ENCODE measurements at places on chromosomes 5 and 9.

DNA sequence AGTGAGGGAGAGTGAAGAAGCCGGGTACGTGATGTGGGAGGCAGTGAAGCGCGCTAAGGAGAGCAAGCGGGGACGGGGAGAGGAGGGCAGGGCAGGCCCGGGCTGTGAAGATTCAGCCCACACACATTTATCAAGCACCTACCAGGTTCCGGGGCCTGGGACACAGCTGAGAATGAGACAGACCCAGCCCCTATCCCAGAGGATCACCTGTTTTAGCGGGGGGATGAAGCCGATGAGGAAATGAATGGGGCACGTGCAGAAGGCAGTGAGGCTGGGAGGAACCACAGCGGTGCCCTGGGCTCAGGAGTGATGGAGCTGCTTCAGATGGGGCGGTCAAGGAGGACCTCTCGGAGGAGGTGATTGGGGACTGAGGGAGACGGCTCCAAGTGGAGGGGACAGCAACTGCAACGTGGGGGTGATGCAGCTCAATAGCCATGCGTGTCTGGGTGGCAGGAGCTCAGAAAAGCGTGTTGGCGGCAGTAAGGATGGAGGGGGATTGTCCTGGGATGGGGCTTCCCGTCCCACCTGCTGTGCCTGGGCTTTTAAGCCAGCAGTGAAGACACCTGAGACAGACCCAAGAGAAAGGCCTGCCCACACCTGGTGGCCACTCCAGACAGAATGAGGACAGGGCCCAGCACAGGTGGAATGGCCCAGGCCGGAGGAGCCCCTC is 77.5 kb upstream of the UNC5A start:
- no peak for DNase-seq

- no peak for DNase-seq
These were observed 98.7 kb downstream of the SLC28A3 start for GRCh38 chr9:84241817-84242373.

GRCh38 chr5:95081500-95081960 is 203.4 kb downstream of the MCTP1 start:
- DNase-seq = peak; percentile 5

GRCh38 chr5:64972591-64972990 is 203.9 kb downstream of the CWC27 start:
- DNase-seq = no peak

DNA sequence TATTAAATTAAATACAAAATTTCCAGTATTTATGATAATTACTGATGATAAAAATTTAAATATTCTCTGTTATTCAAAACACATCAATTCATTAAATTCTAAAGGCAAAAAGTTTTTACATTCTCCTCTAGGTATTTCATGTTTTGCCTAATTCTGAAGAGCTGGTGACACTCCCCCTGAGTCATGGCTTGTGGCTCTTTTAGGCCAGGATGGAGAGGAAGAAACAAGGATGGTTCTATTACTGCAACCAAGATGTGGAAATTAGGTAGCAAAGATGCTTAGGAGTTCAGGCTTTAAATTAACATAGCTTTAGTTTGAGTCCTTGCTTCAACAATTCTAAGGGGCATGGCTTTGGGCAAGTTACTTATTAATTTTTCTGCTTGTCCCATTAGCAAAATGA is 1295.8 kb downstream of the EFNA5 start:
- DNase-seq = no peak

DNA sequence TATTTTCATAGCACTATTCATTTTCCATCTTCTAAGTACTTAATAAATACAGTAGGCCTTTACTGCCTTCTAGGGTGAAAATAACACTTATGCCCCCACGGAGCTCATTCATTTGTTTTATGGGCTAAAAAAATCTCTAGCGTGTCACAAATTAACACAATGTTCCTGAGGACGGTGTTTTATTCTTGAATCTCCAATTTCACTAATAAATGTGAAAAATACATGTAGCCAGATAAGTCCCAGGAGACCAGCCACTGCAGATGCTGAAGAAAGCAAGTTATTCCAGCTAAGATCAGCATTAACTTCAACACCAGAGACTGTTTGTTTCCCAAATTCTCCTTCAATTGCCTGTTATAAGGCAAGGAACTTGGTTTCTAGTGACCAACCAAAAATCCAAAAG is 102.3 kb downstream of the MARCHF3 start:
- no peak for DNase-seq

DNA sequence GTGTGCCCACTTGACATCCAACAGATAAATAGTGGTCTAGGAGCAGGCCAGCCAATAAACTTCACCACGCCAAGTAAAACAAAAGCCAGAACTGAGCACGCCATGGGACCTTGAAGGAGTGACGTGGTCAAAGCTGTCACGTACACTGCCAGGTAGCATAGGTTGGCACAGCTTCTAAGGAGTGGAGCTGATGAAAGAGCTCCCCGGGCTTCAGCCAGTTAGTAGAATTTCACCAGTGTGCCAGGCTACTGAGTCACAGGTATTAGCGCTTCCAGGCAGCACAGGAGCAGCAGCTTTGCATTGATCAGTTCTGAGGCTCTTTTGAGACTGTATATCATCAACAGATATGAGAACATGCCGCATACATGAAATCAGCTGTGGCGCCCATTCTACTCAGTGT is 19.4 kb downstream of the VLDLR start:
- DNase-seq = no peak

GRCh38 chr5:57368010-57368409 is 114.6 kb downstream of the ACTBL2 start:
- no peak for DNase-seq

DNA sequence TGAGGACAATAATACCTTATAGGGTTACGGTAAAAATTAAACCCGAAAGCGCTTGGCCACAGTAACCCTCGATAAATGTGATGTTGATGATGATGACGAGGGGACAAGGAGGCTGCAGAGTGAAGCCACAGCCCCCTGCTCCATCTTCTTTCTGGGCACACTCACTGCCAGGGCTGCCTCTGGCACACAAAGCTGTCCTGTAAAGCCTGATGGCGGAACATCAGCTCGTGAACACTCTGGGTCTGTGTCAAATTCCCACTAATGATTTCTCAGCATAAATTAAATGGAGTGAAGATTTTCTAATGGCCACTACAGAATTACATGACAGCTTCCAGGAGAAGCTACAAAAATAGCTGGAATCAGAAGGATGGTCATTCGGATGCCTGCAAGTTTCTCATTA is 142.2 kb downstream of the TTLL11 start:
- no peak for DNase-seq

- DNase-seq = no peak
These were observed 16.2 kb downstream of the GDF9 start for GRCh38 chr5:132850066-132850465.

GRCh38 chr5:113020461-113021273 is 44.1 kb downstream of the DCP2 start:
- no peak for DNase-seq

DNA sequence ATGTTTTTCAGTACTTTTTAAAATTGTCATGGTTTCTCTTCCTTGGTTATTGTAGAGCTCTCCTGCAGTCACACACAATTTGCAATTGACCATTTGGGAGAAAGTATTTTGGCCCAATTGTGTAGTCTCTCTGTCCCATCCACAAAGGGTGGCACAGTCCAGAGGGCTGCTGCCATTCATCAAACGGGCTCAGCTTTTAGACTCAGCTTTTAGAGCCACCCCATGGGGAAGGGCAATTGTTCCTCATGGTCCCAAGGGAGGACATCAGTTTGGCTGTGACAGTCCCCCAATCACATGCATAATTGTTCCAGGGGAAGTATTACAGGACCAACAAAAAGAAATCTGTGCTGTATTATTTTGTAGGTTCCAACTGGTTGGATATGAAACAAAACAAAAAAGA is 207.6 kb downstream of the ZNF462 start:
- DNase-seq = no peak

- DNase-seq = no peak
These were observed 357.0 kb upstream of the RORB start for GRCh38 chr9:74140141-74140540.

GRCh38 chr5:104421431-104421830 is 858.8 kb upstream of the NUDT12 start:
- DNase-seq = no peak

DNA sequence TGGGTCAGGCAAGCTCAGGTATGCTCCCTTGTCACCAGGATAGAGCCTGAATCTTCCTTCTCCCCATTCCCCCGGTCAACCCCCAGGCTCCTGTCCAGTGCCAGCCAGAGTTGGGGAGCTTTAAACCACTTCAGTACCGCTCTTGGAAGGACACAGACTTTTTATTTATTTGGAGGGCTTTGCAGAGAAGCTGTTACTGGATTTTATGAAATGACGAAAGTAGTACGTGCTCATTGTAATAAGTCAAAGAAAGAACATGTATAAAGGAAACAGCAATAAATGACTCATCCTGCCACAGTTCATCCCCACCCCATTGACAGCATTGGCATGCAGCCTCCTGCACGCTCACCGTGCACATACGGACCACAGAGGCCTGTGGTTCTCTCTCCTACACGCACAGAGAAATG is 230.3 kb downstream of the AUH start:
- peak; percentile 24 for DNase-seq

DNA sequence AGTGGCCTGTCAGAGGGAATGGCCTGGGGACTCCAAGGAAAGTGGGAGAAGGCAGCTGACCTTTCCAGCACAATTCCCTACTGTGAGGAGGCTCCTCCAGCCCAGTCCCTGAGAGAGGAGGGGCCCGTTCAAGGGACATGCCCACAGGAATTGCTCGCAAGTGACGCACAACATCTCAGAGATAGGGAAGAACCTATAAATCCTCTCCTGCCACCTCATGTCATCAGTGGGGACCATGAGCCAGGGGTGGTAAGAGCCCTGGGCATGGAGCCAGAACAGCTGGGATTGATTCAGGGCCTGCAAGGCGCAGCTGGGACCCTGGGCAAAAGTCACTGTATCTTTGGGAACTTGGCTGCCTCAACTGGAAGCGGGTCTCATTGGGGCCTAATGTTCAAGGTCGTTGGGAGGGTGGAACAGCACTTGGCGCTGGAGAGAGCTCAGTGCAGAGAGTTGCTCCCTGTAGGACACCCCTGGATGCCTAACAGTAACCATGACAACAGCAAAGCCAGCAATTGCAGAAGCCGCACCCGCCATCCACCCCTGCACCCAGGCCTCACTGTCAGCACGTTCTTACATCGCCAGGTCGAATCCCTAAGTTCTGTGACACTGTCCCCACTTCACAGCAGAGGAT is 41.3 kb upstream of the ORM1 start:
- no peak for DNase-seq

- DNase-seq = no peak
These were observed 685.6 kb downstream of the DTWD2 start for GRCh38 chr5:118302786-118303185.

DNA sequence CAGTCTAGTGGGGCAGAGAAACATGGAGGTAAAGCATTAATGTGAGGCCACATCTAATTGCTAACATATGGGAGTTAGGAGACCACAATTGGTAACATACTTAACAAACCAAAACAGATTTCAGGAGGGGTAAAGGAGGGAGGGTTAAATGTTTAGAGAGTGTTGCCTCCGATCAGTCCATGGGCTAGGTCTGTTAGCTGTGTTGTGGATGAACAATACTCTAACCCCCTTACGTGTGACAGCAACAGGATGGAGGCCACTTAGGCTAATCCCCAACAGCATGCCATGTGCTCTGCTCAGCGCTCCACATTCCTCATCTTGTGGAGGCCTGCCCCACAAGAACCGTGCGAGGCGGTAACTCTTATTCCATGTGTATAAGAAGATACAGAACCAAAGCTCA is 167.0 kb downstream of the CRB2 start:
- DNase-seq = no peak

DNA sequence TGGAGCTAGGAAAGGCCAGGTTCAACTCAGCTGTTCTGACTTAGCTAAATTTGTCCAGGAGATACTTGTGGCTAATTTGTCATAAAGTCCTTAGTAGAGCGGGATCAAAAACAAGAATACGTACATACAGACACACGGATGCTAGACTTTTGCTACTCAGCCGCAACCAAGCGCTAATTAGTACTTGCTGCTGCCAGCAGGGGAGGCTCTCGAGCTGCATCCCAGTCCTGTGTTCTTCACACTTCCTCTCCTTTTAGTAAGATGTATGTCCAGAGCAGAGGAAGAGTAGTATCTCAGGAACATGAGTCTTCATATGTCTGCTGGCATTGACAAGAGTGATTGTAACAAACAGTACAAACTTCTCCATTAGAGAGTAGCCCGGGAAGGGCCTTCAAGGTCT is 58.3 kb downstream of the CYFIP2 start:
- DNase-seq = no peak

DNA sequence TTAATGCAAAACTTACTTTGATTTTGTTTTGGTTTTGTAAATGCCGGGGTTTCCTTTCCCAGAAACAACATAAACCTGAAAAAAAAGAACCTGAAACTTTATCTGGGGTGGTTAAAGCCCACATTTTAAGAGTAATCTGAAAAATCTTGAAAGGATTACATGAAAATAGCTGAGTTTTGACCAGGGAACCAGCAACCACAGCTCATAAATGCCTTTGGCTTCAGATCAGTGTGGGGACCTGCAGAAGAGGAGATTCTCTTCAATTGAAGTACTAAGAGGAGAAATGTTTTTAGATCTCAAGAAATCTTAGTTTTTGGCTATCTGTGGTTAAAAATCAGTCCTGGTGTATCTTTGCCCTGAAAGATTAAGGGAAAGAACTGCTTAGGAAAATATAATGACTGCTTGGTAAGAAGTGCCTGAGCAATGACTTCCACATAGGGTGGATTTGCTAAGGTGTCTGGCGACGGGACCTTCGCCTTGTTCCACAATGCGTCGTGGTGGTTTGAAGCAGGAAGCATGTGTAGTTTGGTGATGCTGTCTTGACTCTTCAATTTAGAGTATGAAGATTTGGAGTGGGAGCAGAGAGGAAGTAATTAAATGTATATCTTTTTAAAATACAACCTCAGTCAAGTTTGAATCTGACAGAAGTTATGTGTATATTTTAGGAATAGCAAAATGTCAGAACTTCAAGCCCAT is 186.5 kb downstream of the MAN2A1 start:
- no peak for DNase-seq

DNA sequence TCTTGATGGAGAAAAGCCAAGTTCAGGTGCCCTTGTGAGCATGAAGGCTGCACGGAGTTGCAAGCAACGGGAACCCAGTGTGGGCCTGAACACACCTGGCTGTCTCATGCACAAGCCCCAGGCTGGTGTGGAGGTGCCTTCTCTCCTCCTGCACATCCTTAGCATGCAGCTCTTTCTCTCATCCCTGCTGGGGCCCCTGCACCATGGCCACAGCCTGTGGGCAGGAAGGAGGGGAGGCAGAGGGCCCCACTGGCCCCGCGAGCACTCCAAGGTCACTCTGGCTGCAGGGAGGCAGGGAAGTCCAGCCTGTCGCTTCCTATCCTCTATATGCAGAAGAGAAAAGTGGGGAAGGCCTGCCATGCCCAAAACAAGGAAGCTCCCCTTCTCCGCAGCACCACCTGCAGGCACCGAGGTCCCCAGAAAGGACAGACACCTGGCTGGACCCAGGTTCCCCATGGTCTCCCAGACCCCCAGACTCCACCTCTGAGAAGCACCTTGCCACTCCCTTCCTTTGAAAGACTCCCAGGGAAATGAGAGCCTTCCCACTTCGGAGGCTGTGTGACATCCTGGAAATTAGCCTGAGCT is 18.6 kb downstream of the STKLD1 start:
- no peak for DNase-seq

GRCh38 chr5:133051061-133051541 is 712 bp upstream of the HSPA4 start:
- peak; percentile 1 for DNase-seq

Data from stimulated activated CD8-positive, alpha-beta memory T cell treated with anti-CD3 and anti-CD28 coated beads, Interleukin-7, amount 100 ng/mL, for 4 hours (primary cell).